ENCODE measurements at places on chromosomes 2 and 18.

DNA sequence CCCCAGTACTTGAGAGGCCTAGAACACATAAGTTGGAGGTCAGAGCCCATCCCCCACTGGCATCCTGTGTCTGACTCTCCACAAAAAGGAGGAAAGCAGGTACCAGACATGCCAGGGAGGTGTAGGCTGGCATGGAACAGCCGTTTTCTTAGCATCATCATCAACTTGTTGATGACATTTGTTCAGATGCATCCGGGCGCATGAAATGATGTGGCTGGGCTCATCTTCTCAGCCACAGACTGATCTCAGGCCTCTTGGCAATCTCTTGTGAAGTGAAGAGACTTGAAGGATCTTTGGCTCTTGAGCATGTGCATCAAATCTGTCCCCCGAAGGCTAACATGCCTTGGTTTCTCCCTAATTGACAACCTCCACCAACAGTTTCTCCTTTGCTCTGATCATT lies 243.3 kb downstream of the TSN start:
- no peak for DNase-seq

DNA sequence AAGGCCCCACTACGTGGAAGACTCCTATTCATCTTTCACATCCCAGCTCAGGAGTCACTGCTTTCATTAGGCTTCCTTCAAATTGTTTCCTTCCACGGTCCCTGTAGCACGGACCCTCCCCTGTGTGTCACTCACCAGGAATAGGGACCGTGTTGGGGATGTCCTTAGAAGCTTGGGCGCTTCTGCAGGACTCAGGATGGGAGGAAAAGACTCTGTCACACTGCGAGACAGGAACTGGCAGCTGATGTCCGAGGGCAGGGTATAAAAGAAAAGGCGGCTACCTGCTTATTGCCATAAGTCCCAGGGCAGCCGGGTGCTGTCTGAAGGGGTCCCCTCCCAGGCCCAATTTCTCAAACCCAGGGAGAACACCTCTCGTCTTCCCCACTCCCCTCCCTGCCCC lies 79.1 kb downstream of the BCL2L11 start:
- no peak for DNase-seq

DNA sequence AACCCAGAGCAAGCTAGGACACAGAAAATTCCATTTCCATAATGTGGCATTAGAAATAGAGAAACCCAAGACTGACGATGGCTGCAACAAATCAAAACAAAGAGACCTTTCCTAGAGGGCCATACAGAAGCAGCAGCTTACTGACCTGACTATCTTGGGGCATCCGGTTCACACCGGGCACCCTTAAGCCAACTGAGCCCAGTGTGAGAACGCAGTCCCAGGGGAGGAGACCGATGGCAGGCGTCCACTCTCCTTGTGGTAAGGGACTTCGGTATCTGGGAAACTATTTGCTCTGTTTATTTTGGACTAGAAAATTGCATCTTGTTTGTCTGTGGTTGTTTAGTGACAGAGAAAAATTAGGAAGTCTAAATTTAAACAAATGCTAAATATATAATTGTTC lies 244.8 kb upstream of the COPS8 start:
- no peak for DNase-seq

- no peak for DNase-seq
These were observed 39.7 kb downstream of the DHX57 start for GRCh38 chr2:38835990-38836389.

- no peak for DNase-seq
These were observed 28.1 kb upstream of the PNPT1 start for GRCh38 chr2:55721596-55722215.

- DNase-seq, result no peak
These were observed 190.4 kb upstream of the SOX11 start for GRCh38 chr2:5501807-5502206.

DNA sequence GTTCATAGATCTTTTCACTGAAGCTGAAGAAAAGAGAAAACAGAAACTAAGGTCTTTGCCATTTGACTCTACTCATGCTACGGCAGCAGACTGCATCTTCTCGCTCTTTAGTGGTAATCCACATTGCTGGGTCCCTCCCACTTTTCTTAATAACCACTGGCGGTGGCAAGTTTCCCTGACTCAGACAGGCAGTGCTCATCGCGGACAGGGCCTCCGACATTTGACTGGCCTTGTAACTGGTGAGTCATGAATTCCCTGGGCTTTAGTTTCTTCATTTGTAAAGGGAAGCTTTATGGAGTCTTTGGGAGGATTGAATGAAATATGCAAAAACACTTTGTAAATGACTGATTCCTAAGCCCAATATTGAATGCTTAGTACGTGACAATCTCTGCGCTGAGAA lies 238.2 kb upstream of the RBBP8 start:
- no peak for DNase-seq

- no peak for DNase-seq
These were observed 167.2 kb downstream of the CELF4 start for GRCh38 chr18:37398248-37398920.

GRCh38 chr2:21095178-21095577 lies 28.6 kb upstream of the TDRD15 start:
- no peak for DNase-seq

GRCh38 chr2:69798290-69798908 lies 31.1 kb upstream of the GMCL1 start:
- no peak for DNase-seq

DNA sequence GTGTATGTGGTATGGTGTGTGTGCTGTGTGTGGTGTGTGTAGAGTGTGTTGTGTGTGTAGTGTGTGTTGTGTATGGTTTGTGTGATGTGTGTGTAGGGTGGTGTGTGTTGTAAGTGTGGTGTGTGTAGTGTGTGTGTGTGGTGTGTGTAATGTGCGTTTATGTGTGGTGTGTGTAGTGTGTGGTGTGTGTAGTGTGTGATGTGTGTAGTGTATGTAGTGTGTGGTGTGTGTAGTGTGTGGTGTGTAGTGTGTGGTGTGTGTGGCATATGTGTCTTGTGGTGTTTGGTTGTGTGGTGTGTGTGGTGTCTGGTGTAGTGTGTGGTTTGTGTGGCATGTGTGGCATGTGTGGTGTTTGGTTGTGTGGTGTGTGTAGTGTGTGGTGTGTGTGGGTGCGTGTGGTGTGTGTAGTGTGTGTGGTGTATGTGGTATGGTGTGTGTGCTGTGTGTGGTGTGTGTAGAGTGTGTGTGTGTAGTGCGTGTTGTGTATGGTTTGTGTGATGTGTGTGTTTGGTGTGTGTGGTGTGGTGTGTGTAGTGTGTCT lies 4.0 kb upstream of the RTP5 start:
- DNase-seq, result no peak

GRCh38 chr2:23002234-23002633 lies 382.7 kb upstream of the KLHL29 start:
- no peak for DNase-seq

DNA sequence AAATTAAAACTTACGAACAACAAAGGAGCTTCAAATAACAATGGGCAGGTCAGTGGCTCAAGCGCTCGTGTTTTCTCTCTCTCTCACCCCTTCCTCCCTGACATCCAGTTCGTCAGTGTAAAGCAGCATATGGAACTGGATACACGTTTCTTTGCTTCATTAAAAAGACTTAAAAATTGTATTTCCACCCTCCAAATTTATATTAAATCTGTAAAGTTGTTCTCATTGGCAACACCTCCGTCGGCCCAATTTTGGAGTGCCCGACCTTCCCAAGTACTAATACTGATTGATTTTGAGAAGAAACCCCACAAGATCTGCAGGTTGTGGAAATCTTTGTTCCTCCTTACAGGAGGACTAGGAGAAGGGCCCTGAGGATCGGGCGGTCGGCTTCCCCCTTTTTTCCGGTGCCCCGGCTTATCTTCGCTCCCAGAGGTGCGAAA lies 2.2 kb downstream of the TBR1 start:
- no peak for DNase-seq

GRCh38 chr2:74369976-74370375 lies 10.1 kb downstream of the DCTN1 start:
- DNase-seq, result no peak

- DNase-seq, result no peak
These were observed 15.8 kb downstream of the TSHZ1 start for GRCh38 chr18:75226286-75226955.

DNA sequence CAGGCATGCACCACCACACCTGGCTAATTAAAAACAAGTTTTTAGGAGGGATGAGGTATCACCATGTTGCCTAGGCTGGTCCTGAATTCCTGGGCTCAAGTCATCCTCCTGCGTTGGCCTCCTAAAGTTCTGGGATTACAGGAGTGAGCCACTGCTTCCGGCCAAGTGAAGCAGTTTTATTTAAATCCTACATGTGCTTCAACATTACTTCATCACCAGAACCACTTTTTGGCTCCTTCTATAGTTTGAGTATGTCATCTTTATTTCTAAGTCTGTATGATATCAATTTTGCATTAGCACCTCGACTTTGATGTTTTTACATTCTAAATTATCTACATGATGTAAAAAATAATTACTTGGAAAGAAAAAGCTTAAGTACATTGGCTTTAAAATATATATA lies 144.3 kb downstream of the FMNL2 start:
- no peak for DNase-seq

DNA sequence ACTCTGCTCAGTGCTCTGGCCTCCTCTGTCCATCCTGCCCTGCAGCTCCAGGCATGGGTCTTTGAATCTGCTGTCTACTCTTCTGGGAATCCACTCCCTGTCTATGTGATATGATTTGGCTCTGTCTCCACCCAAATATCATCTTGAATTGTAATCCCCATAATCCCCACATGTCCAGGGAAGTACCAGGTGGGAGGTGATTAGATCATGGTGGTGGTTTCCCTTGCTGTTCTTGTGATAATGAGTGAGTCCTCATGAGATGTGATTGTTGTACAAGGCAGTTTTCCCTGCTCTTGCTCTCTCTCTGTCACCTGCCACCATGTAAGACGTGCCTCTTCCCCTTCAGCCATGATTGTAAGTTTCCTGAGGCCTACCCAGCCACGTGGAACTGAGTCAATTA lies 881.8 kb upstream of the ID2 start:
- no peak for DNase-seq

DNA sequence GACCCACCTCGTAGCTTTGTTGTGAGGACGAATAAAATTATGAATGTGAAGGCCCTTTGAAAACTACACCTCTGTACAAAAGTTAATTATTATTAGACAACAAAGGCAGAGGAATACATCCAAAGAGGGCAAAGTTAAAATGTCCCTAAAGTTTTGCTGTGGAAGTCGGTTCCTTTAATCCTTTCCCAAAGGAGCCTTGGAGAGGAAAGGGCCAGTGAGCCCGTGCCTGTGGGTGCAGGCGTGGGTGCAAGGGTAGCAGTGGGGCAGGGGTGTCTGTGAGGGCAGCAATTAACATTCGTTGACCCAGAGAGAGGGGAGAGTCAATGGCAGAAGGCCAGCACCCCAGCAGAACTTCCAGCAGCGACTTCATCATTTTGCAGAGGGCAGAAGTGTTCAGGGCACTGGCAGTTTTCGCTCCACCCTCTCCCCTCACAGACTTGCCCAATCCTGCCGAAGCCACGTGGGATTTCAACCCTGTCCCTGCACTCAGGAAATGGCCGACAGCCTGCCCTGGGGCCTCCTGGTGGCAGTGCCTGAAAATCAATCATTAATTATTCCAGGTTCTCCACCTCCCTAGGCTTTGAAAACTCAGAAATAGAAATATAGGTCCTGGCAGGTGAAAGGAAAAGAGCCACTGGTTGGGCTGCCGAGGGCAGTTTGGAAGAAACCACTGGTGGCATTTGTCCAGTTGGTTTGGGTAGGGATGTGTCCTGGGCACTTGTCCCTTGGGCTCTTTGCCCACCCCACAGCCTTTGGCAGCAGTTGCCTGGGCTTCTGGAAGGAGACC lies 4.2 kb upstream of the PAX8 start:
- no peak for DNase-seq

- no peak for DNase-seq
These were observed 25.8 kb downstream of the IMPA2 start for GRCh38 chr18:12007063-12007462.

GRCh38 chr18:11655606-11655932 lies 33.5 kb upstream of the GNAL start:
- DNase-seq, result no peak

GRCh38 chr18:58314284-58314683 lies 270.3 kb downstream of the NEDD4L start:
- no peak for DNase-seq

DNA sequence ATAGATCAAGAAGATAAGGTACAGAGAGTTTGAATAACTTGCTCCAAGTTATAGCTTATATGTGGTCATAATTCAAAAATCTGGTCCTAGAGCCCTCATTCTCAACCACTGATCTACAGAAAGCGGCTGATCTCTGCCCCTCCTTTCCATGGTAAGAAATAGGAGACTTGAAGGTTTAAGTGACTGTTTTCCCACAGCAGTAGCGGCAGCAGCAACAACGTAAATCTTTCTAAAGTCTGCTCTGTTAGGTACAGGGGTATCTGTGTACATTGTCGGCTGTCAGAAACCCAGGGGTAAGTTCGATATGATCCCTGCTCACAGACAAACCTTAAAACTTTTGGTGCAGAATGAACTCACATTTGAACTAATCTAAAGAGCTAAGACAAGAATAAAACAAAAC lies 105.4 kb downstream of the EPHA4 start:
- no peak for DNase-seq

DNA sequence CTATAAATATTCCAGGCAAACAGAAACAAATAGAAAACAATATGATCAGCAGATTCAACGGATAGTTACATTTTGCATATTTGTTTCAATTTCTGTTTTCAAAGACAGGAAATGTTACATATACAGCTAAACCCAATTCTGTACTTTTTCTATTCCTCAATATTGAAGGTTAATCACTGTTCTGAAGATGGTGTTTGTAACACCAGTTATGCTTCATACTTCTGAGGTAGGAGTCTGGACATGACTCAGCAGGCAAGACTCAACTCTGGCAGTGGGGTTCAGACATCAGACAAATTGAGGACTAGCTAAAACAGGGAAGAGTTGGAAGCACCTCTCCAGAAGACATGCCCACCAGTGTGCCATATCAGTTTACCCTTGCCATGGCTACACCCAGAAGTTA lies 16.6 kb downstream of the SERPINB13 start:
- no peak for DNase-seq

GRCh38 chr2:114700440-114700839 lies 258.0 kb downstream of the DPP10 start:
- no peak for DNase-seq

DNA sequence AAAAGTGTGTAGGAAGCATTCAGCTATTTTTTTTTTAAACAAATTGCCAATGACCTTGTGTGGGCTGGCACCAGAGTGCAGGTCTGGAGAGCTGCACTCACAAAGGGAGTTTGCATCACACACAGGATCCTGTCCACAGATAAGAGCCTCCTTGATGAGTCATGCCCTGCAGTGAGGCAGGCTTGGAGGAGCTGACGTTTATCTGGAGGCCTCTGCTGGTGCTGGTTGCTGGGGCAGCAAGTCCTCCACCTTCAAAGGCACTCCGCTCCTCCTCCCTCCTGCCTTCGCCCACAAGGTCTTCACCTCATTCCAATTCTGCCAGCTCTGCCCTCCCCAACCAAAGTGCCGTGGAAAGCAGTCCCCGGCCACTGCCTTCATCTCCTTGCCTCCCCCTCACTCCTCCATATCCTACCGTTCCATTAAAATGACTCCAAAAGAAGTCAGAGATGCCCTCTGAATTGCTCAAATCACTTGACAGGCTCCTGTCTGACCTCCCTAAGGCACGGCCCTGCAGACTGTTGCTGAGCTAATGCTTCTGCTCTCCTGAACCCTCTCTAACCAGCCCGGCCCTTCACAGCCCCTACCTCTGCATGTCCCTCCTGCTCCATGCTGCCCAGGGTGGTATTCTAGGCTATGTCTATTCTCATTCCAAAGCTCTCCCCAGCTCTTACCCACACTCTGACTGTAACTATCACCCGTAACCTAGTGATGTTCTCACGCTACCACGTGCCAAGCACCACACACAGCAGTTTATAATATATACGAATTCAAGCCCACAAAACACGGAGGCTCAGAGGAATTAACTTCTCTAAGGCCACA lies 30.9 kb downstream of the LONRF2 start:
- DNase-seq, result no peak

GRCh38 chr2:213227458-213227857 lies 56.8 kb upstream of the SPAG16 start:
- DNase-seq, result no peak
